CD4-positive, alpha-beta T cell (primary cell): ENCODE measurements at places on chromosomes 4 and X.

GRCh38 chr4:55183926-55184599 lies 58.7 kb upstream of the KDR start:
- DNase-seq = no peak

- DNase-seq = no peak
Measured at GRCh38 chr4:14867847-14868246, 134.4 kb upstream of the CPEB2 start.

GRCh38 chr4:183384516-183384915 lies 59.9 kb upstream of the CDKN2AIP start:
- no peak for DNase-seq

- DNase-seq = no peak
Measured at GRCh38 chr4:154231806-154232478, 259.7 kb downstream of the DCHS2 start.

- no peak for DNase-seq
Measured at GRCh38 chr4:164892018-164892417, 15.0 kb downstream of the APELA start.
